ENCODE measurements at places on chromosomes 6 and 20. TPM values are rescaled to one million over a fixed set of nuclear protein-coding genes. Genes with fewer than 3 reads are reported as not detected.

The OR12D3 gene
- total RNA-seq = not detected

The HAO1 gene
- total RNA-seq = not detected

The KIF6 gene
- total RNA-seq = not detected

The EMILIN3 gene
- total RNA-seq = not detected

The FOXS1 gene
- not detected for total RNA-seq

The POPDC3 gene
- not detected for total RNA-seq

The VSTM2L gene
- not detected for total RNA-seq

The INSM1 gene
- total RNA-seq = not detected

The OSER1 gene
- total RNA-seq = 19.9 TPM

The NCOA7 gene
- 27.8 TPM for total RNA-seq

The FAM83C gene
- not detected for total RNA-seq

The DST gene
- total RNA-seq = 0.79 TPM

The ADGRB3 gene
- not detected for total RNA-seq

The PRR18 gene
- total RNA-seq = not detected

The SLC25A27 gene
- not detected for total RNA-seq

The MDFI gene
- total RNA-seq = not detected

The RPS6KA2 gene
- 1.9 TPM for total RNA-seq

The PIM1 gene
- total RNA-seq = 449 TPM

The TTLL9 gene
- not detected for total RNA-seq

The TNNC2 gene
- total RNA-seq = not detected

The CPXM1 gene
- 0.26 TPM for total RNA-seq

The LRFN2 gene
- not detected for total RNA-seq

The CCN5 gene
- total RNA-seq = not detected

The BACH2 gene
- 61.3 TPM for total RNA-seq

The MUCL3 gene
- total RNA-seq = not detected

The ZNF184 gene
- total RNA-seq = 11.6 TPM

The FABP7 gene
- total RNA-seq = not detected

The NKX2-2 gene
- total RNA-seq = not detected

The SLC32A1 gene
- not detected for total RNA-seq

The DPPA5 gene
- not detected for total RNA-seq

The SLC2A10 gene
- total RNA-seq = not detected

The RAD21L1 gene
- not detected for total RNA-seq

The GNAS-AS1 gene
- total RNA-seq = 2.0 TPM

The PDE7B gene
- 0.29 TPM for total RNA-seq

The DEFB132 gene
- total RNA-seq = not detected

The ADAT2 gene
- 21.4 TPM for total RNA-seq

The MCCD1 gene
- not detected for total RNA-seq

The SYNJ2 gene
- total RNA-seq = 38.2 TPM

The HDAC2 gene
- total RNA-seq = 75.7 TPM

The TP53TG5 gene
- 0.16 TPM for total RNA-seq

The SCAND1 gene
- total RNA-seq = 64.7 TPM

Data from activated CD8-positive, alpha-beta T cell treated with anti-CD3 and anti-CD28 coated beads, Interleukin-2, amount 10 ng/mL, durations not matched to agents 7 days and 5 days (primary cell).